ENCODE measurements at places on chromosomes 13 and 19. TPM values are rescaled to one million over a fixed set of nuclear protein-coding genes. Genes with fewer than 3 reads are reported as not detected.

- DNase-seq, result no peak
- H3K27ac ChIP-seq, result no peak overlapping the region
- H3K27me3 ChIP-seq, result no peaks in the 10 kb centered on the region
Observed at GRCh38 chr13:99835442-99835841, 136.1 kb downstream of the ZIC5 start.

GRCh38 chr19:29858621-29859020 is 46.8 kb downstream of the CCNE1 start:
- H3K4me1 ChIP-seq, result peaks cover 5% of the 10 kb centered on the region
- no peaks in the 10 kb centered on the region for H3K27me3 ChIP-seq
- no peak overlapping the region for H3K4me3 ChIP-seq

GRCh38 chr13:28725046-28725610 is 6.4 kb upstream of the SLC46A3 start:
- H3K4me3 ChIP-seq, result no peak overlapping the region
- H3K4me1 ChIP-seq, result no peaks in the 10 kb centered on the region
- no peaks in the 10 kb centered on the region for H3K36me3 ChIP-seq

DNA sequence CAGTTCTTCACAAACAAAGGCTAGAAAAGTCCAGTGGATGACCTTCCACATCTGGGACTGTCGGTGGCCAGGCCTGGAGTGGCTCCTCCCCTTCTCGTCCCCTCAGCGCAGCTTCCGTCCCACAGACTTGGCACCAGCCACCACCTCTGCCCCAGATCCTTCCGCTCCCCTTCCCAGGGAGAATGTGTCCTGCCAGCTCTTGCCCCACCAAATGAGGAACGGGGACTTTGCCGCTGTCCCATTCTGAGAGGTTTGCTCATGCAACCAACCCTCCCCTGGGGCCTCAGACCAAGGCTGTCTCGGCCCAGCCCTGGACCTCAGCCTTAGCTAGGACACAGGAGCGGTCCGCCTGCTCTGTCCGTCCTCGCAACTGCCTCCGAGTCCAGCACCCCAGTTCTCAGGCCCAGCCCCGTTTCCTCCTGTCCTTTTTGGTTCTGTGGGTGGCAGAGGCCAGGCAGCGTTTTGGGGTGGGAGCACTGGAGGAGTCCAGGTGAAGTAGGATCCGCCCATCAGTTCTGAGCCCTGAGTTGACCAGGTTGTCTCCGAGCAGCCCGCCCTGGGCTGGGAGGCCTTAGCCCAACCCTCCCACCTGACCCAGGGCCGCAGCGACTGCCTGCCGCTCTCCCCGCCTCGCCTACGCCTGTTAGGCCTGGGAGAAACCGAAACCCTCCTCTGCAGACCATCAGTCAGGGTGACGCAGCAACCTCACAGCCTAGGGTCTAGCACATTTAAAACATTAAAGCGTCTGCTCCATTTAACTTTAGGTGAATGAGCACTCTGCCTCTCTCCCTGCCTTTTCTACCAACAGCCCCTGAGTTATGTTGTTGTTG is 284.3 kb downstream of the FOXO1 start:
- peaks cover 57% of the 10 kb centered on the region for H3K4me1 ChIP-seq
- DNase-seq, result no peak
- peak overlapping the region; percentile 36 for H3K27ac ChIP-seq
- no peaks in the 10 kb centered on the region for H3K36me3 ChIP-seq
- no peak overlapping the region for H3K4me3 ChIP-seq
- no peaks in the 10 kb centered on the region for H3K27me3 ChIP-seq

- no peak for DNase-seq
- H3K27me3 ChIP-seq, result no peaks in the 10 kb centered on the region
- H3K4me3 ChIP-seq, result peak overlapping the region; percentile 91
- peak overlapping the region; percentile 94 for H3K27ac ChIP-seq
- H3K36me3 ChIP-seq, result no peaks in the 10 kb centered on the region
Observed at GRCh38 chr19:45508861-45509691, 1.8 kb downstream of the VASP start.

DNA sequence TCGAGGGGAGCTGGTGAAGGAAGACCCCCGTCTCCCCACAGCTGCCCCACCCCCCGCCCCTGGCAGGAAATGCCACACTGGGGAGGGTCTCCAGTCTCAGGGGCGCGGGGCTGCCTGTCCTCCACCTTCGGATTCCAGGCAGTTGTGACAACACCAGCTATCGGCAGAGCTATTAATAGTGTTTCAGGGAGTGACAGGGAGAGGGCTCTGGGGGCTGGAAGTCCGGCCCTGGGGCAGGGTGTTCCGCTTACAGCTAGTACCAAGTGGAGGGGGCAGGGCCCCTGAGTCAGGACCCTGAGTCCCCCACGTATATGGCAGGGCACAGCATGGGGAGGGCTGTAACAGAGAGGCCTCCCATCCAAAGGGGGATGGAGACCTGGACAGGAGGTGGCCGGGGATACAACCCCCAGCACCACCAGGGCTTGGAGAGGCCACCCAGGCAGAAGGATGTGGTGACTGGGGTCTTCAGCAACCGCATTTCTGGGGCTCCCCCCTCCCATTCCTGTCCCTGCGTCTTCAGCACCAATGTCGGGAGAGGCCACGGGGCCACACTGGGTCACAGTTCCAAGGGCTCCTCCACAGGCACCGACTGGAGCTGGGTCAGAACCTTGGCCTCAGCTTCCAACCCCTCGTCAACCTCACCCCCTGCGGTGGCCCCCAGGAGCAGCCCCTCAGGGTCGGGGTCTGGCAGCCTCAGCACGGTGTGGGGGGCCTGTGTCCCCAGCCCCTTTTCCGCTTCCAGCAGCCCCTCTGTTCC is 3.9 kb downstream of the SIX5 start:
- DNase-seq, result no peak
- no peaks in the 10 kb centered on the region for H3K27me3 ChIP-seq
- peaks cover 3% of the 10 kb centered on the region for H3K4me1 ChIP-seq
- no peaks in the 10 kb centered on the region for H3K36me3 ChIP-seq
- H3K4me3 ChIP-seq, result no peak overlapping the region

GRCh38 chr19:50723735-50724521 is 764 bp downstream of the CLEC11A start:
- H3K4me1 ChIP-seq, result peaks cover 33% of the 10 kb centered on the region
- DNase-seq, result no peak
- H3K4me3 ChIP-seq, result peak overlapping the region; percentile 89
- H3K36me3 ChIP-seq, result no peaks in the 10 kb centered on the region

DNA sequence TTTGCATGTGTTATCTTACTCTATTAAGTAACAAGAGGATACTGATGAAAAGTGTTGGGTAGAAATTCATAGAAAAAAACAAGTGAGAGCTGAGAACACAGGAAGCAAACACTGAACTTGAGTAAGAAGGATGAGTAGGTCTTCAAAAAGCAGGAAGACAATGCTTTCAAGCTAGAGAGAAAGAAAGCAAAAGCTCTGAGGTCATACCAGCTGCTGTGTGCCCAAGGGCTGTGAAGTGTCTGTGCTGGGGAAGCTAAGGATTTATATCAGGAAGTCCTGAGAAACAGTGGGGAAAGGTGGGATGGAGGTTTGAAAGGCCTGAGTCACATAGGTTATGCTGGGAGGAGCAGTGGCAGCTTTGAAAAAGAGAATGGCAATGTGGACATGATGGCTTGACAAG is 145.5 kb upstream of the MAB21L1 start:
- H3K27me3 ChIP-seq, result no peaks in the 10 kb centered on the region
- H3K36me3 ChIP-seq, result no peaks in the 10 kb centered on the region

GRCh38 chr19:20051841-20052768 is 12.8 kb upstream of the ZNF682 start:
- peaks cover 2% of the 10 kb centered on the region for H3K27me3 ChIP-seq
- no peaks in the 10 kb centered on the region for H3K36me3 ChIP-seq
- H3K4me1 ChIP-seq, result peaks cover 13% of the 10 kb centered on the region
- peak; percentile 35 for DNase-seq

GRCh38 chr19:41351339-41352245 is 2.1 kb downstream of the TGFB1 start:
- DNase-seq, result peak; percentile 78
- H3K27me3 ChIP-seq, result no peaks in the 10 kb centered on the region
- peaks cover 72% of the 10 kb centered on the region for H3K4me1 ChIP-seq
- peaks cover 30% of the 10 kb centered on the region for H3K36me3 ChIP-seq
- peak overlapping the region; percentile 99 for H3K4me3 ChIP-seq
- peak overlapping the region; percentile 98 for H3K27ac ChIP-seq

- no peaks in the 10 kb centered on the region for H3K27me3 ChIP-seq
- H3K36me3 ChIP-seq, result peaks cover 79% of the 10 kb centered on the region
Observed at GRCh38 chr19:34960103-34960805, 3.8 kb downstream of the ZNF792 start.

DNA sequence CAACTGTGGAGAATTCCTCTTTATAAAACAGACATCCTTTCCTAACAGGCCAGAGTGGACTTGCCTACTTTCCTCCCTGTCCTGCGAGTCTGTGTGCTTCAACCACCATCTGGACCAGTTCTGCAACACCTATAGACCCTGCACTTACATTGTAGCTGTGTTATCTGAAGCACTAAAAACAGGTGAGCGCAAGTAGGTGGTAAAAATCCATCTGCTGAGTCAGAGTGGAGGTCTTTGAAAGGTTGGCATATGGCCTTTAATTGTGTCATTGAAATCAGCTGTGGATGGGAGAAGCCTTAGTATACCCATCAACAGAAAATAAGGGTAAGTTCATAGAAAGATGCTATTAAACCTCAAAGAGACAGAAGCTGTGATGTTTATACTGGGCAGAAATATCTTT is 7.6 kb upstream of the NALCN start:
- no peak overlapping the region for H3K4me3 ChIP-seq

ZFP14 gene
- 21.3 TPM for total RNA-seq

BCL3 gene
- total RNA-seq, result 7.7 TPM

KIR2DL4 gene
- not detected for total RNA-seq

ADGRE3 gene
- not detected for total RNA-seq

Data from naive thymus-derived CD8-positive, alpha-beta T cell (primary cell).